Stimulated activated CD4-positive, alpha-beta T cell treated with anti-CD3 and anti-CD28 coated beads, TNF-alpha, amount 100 ng/mL, for 4 hours (primary cell): ENCODE measurements at places on chromosomes 3 and 15.
A peak's percentile ranks its signal among the peaks of the same experiment; 100 is the strongest.

- no peak for DNase-seq
Measured at GRCh38 chr15:36230776-36231175, 348.6 kb upstream of the CDIN1 start.

DNA sequence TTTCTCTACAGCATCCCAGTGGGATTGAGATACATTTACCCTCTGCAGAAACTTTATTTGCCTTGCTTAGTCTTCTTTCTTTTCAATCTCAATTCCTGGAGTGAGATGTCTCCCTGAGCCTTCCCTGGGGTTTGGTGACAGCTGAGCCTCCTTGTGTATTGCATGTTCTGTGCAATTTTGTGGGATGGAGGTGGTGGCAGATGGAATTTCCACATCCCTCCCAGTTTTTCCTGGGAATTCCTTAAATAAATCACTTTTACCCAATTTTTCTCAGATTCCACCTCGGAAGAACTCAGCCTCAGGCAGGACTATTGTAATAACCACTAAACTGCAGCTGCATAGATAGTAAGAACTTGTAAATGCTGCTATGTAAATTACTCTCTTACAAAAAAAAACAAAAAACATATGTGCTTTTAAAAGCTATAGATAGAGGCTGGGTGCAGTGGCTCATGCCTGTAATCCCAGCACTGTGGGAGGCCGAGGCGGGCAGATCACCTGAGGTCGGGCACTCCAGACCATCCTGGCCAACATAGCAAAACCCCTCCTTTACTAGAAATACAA is 88.5 kb upstream of the ABHD17C start:
- DNase-seq: no peak

DNA sequence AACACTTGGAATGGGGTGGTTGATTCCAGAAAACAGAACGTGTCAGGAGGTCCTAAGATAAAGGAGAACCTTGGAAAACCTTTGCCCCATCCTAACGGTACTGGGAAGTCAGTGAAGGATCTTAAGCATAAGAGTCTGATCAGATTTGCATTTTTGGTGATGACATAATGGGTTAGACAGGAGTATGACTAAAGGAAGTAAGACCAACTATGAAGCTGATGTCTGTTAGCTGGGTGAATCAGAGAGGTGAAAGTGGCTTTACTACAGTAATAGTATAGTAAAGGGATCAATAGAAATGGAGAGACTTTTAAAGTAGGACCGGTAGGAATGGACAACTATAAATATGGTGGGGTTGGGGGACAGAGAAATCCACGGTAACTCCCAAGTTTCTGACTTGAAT is 12.6 kb downstream of the GTF2A2 start:
- no peak for DNase-seq

DNA sequence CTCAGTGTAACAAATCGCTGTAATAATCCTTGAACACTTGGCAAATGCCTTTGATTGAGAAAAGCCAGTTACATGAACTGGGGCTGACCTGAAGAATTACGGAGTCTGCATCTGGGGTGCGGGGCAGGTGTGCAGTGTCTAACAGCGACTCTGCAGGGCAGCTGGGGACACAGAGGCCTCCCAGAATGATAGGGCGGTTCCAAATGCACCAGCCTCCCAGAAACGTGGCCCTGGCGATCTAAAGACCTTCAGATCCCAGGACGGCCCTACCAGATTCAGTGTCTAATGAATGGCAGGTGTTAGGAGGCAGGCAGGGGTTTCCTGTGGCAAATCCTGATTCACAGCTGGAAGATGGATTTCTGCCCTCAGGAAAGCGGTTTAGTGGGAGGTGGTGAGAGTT is 100.5 kb upstream of the RGMA start:
- no peak for DNase-seq

DNA sequence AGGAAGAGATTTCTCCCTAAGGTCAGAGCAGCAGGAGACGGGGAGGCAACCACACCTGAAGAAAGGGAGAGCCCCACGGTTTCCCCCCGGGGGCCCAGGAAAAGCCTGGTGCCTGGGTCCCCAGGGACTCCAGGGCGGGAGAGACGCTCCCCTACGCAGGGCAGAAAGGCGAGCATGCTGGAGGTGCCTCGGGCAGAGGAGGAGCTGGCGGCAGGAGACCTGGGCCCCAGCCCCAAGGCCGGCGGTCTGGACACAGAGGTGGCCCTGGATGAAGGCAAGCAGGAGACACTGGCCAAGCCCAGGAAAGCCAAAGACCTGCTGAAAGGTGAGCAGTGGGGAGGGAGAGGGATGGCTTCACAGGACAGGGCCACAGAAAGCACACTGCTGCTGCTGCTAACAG is 26.2 kb upstream of the SLC28A1 start:
- no peak for DNase-seq

DNA sequence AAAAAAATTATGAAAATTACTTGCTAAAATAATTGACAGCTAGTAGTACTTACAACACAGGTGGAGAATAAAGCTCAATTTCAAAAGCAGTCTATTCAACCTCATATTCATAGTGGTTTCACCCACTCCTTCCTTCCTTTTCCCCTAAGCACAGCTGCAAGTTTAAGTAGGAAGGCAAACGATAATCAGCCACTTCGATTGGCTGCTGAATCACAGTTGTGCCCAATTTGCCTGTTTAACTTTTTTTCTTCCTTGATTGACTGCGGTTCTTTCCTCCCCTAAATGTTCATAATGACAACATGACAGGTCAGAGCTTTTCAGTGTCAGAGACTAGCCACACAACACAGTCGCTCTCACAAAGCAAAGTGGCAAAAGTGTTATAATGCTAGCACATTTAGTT is 468.0 kb upstream of the GBE1 start:
- DNase-seq: no peak

DNA sequence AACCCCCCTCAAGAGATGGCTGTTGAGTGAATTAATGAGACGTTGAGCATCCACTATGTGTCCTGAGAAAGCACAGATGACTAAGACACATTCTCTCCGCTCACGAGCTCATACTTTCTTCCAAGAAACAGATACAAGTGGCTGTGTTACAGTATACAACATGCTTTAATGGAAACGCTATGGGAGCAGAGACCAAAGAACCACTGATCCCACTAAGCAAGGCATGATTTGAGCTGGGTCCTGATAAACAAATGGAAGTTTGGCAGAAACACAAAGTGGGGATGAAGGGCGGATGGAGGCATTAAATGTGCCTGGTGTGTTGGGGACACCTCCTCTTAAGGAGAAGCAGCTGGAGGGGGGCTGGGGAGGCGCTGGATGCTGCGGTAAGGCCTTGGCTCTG is 129.4 kb downstream of the UACA start:
- DNase-seq: no peak

- no peak for DNase-seq
Measured at GRCh38 chr3:145681181-145681580, 479.8 kb downstream of the PLOD2 start.

DNA sequence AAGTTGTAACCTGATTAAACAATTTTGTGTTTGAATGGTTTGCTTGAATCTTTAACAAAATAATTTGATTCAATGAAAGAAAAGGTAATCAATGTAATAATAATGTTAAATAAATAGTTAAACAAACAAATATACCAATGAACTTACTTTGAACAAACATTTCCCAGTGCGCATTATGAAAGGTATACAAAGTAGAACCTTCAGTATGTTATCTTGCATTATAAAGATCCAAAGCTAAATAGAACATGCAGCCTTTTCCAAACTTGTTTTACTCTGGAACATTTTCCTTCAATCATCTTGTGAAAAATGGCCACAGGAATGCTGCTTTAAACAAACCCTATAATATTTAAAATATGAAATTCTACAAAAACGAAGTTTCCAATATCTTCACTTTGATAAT is 620.0 kb downstream of the NAALADL2 start:
- no peak for DNase-seq

DNA sequence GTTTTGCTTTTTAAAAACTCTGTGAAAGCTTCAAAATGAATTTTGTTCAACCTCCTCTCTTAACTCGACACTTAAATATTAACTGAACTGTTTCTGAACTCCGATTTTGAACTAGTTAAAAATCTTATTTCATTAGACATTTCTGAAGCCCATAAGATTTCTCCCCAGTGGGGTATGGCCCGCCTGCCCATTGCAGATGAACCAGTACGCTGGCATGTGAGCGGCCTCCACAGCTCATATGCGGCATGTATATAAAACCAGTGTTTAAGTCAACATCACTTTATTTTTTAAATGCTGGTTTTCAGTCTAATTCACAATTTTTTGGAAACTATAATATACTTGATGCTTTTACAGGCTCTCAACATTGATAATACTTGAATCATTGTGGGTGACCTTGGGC is 50.2 kb downstream of the CPN2 start:
- no peak for DNase-seq

DNA sequence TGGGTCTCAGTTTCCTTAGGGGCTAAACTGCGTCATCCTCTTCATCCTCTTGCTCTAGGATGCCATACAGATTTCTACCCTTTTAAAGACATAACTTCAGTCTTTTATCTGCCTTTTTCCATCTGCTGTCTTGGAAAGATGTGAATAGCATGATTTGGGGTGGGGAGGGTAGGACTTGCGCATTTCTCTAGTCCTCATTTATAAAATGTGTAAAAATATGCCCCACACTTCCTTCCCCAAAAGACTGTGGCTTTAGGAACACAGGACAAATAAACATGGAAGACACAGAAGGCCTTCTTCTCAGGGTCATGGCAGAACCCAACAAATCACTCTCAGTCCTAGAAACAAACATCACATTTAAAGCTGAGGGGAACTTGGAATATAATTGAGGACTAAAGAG is 48.4 kb upstream of the BCL6 start:
- DNase-seq: no peak

- DNase-seq: no peak
Measured at GRCh38 chr3:73510334-73510733, 114.4 kb downstream of the PDZRN3 start.

DNA sequence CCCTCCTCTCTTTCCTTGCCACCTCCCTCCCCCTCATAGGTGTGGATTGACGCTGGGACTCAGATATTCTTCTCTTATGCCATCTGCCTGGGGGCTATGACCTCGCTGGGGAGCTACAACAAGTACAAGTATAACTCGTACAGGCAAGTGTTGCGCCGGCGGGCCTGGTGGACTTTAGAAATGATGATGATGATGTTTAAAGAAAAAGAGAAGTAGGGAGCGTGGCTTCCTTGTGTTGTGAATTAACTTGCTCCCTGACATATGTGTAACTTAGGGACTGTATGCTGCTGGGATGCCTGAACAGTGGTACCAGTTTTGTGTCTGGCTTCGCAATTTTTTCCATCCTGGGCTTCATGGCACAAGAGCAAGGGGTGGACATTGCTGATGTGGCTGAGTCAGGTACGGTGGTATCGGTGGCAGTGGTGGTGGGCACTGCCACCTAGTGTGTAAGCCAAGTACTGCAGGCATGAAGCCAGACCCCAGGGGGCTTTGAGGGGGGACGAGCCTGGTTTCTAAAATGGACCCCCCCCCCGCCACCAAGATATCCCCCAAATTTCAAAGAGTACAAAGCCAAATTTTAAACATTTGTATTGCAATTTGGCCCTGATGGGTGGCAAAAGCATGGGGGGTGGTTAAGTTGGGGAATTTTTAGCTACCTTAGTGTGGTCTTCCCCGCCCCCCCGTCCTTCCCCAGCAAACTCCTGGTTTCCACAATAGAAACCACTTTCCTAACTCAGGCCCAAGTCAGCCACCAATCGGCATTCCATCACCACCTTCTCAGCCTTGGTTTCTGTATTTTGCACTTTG is 65.6 kb downstream of the SLC6A6 start:
- no peak for DNase-seq

GRCh38 chr15:55277116-55277564 is 12.5 kb downstream of the RAB27A start:
- no peak for DNase-seq

- DNase-seq: no peak
Measured at GRCh38 chr3:35773417-35773816, 134.1 kb downstream of the ARPP21 start.

GRCh38 chr3:176759815-176760506 is 437.3 kb downstream of the TBL1XR1 start:
- DNase-seq: no peak

- DNase-seq: peak; percentile 99
Measured at GRCh38 chr3:50298836-50299637, at the start of the genes HYAL3 and NAA80. HYAL3 (minus strand) TSS chr3:50299405; CDS start chr3:50295602, 3,803 bp downstream. NAA80 (minus strand) TSS chr3:50299405; CDS start chr3:50297463, 1,942 bp downstream.

DNA sequence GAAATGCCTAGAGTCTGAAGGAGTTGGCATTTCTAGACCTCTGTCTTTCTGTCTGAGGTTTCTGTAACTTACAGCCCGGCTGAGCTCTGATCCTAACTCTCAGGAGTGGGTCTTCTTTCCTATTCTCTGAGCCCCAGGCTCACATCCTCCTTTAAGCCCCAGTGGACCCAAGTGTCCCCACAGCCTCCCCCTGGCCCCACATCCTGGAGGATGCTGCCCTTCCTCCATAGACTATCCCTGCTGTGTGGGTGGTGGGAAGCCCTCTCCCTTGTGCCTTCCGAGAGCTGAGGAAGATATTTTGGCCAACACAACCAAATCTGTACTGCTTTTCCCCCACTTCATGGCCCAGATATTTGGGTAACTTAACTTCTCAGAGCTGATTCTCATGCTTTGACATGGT is 151.3 kb downstream of the LRTM1 start:
- no peak for DNase-seq

- DNase-seq: no peak
Measured at GRCh38 chr3:184188080-184188479, 2.1 kb downstream of the ABCF3 start.

DNA sequence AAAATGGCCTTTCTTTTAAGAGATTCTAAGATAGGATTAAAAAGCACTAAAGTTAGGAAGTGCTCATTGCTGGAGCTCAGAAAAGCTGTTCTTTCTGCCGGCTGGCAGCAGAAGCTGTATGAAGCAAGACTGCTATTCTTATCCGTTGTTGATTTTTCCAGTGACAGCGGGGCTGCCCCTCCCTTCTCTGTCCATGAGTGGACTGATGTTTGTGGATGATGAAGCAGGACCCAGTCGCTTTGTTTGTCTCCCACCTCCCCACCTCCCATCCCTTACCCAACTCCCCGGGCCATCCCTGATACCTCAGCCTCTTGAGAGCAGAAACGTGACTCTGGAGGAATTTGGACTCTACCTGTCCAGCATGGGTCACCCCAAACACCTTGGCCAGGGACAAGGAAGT is 10.3 kb upstream of the MUSTN1 start:
- no peak for DNase-seq

GRCh38 chr3:126316031-126316461 is 41.2 kb downstream of the KLF15 start:
- no peak for DNase-seq

DNA sequence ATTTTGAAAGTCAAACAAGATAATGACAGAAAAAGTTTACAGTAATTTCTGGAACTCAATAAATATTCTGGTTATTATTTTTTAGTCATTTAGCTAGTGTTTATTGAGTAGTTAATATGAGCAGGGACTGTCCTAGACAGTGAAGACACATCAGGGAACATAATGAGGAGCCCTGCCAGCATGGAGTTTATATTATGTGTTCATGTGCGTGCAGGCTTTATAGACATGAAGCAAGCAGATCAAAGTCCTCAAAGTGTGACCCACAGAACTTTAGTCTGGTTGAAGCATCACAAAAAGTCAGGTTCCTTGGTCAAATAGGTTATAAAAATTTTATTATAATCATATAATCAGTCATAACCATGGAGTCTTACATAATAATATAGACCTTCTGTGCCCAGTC is 289.3 kb downstream of the CLSTN2 start:
- DNase-seq: no peak
